ENCODE measurements at places on chromosomes 1 and 21.

DNA sequence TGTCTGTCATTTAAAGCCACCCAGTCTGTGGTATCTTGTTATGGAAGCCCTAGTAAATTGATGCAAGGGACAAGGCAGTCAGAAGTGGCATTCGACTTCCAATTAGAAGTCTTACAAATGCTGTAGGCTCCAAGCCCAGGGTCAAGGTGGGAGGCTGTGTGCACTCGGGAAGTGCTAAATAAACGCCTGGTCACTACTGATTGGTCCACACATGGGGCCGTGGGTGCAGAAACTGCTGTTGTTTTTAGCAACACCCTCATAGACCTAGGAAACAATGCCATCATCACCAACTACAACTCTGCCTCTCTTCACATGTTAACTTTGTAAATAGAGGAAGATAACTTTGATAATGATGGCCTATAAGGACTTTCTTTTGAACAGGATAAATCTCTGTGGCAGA is 20.2 kb upstream of the ZBTB21 start:
- no peak for DNase-seq

DNA sequence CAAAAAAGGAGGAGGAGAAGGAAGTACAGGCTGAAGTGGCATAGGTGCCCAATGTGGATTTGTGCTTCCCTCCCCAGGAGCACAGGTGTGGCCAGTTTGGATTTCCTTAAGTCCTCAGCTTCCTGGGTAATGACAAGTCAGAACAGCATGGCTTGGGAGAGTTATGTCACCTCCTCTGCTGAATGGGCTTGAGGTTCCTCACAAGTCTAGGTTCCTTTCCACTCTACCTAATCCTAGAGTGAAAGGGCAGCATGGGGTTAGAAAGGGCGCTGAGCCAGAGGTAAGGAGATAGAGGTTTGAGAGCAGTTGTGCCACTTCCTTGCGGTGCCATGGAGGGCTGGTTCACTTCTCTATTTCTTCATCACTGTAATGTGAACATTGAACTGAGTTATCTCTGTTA is 35.5 kb upstream of the IL20 start:
- DNase-seq = no peak

- no peak for DNase-seq
Observed at GRCh38 chr1:173663159-173663558, 6.5 kb downstream of the ANKRD45 start.

GRCh38 chr1:210104103-210104502 is 128.5 kb upstream of the SERTAD4 start:
- no peak for DNase-seq

GRCh38 chr21:46295996-46296752 is 10.0 kb downstream of the YBEY start:
- peak; percentile 48 for DNase-seq
